ENCODE measurements at places on chromosomes 5 and 9.

- DNase-seq: no peak
Measured at GRCh38 chr9:122122468-122122867, 29.4 kb upstream of the TTLL11 start.

GRCh38 chr9:125959315-125959714 is 212.1 kb downstream of the PBX3 start:
- DNase-seq: no peak

DNA sequence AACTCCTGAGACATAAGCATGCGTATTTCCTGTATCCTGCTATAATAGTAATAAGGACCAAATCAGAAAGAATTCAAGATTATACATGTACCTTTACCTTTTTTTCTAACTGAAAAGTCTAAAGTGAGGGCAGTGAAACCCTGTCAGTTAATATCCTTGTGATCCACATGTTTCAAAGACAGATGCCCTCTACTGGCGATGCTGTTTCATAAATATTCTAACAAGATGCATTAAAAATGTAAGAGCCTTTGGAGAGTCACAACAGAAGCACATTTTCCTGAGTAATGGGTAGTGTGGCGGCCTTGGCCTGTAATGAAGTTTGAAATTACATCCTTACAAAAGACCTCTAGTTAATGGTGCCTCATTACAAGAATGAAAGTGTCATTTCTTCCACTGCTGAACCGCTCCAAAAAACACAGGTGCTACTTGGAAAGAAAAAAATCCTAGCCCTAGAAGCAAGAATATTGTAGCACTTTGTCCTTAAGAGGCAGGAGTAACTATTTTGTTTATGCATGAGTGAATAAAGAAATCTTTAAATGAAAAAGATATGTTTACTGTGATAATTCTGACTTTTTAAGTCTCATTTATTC is 232.6 kb downstream of the EPB41L4A start:
- DNase-seq: no peak

GRCh38 chr9:76602199-76602598 is 143.2 kb downstream of the GCNT1 start:
- no peak for DNase-seq

GRCh38 chr5:59312223-59312622 is 581.3 kb downstream of the PDE4D start:
- no peak for DNase-seq

- DNase-seq: no peak
Measured at GRCh38 chr5:175025077-175025476, 300.7 kb downstream of the MSX2 start.

DNA sequence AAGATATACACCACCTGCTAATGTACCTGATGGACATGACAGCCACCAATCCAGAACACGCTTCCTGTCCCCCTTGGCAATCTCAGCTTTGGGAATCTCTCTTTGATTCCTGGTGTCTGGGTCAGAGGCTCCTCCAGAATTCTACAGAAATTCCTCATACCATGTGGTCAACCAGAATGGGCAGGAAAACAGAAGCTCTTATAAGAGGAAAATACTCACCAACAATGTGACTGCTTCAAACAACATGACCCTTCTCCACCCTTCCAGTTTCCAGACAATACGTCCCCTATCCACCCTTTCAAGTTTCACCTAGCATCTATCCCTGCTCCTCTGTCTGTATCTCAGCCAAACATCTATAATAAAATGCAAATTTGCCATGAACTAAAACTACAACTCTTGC is 247.2 kb downstream of the DENND1A start:
- DNase-seq: no peak

DNA sequence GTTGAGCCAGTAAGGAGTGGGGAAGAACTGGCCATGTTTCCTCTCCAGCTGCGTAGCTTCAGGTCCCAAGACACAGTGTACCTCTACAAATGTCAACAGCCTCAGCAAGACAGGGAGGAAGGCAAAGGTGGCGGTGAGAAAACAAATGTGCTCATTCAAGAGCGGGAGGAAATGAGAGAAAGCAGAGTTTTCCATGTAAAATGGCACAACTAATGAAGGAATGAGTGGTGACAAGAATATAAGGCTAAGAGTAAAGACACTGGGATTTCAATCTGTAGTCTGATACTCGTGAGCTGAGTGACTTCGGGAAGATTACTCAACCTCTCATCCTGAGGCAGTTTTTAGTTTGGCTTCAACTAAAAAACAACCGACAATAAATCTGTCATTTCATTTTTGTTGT is 67.6 kb downstream of the DPYSL3 start:
- no peak for DNase-seq

- DNase-seq: no peak
Measured at GRCh38 chr5:142461028-142461590, 136.3 kb upstream of the SPRY4 start.

DNA sequence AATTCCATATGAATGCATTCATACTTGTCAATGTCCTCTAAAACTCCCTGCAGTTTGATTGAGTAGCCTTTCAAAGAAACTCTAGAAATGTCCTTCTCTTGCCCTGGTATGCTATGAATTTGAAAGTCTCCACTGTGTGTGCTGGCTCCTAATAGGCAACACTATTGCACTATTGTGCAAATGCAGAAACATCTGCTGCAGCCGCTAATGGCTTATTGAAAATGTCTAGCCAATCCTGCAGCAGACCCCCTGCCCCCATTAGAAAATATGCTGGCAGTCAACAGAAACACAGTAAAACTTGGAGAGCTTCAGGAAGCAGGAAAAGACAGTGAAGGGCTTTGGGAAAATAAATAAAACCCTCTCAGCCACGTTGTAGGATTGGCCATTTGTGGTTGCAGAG is 87.3 kb upstream of the GRAMD2B start:
- no peak for DNase-seq

DNA sequence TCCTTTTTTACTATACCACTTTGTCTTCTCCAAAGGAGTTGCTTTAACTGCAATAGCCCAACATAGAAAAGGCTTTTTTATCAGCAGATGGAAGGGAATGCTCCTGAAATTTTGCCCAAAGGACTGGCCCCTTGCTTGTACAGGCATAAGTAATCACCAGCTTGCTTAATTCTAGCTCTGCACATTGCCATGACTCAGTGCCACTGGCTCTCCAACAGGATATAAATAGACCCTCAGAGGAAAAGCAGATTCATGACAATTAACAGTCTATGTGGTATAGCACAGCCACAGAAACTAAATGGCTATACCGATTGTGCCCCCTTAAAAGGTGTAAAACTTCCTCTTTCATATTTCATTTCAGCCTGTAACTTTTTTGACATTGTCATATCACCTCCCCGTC is 227.0 kb downstream of the ZNF608 start:
- DNase-seq: no peak

DNA sequence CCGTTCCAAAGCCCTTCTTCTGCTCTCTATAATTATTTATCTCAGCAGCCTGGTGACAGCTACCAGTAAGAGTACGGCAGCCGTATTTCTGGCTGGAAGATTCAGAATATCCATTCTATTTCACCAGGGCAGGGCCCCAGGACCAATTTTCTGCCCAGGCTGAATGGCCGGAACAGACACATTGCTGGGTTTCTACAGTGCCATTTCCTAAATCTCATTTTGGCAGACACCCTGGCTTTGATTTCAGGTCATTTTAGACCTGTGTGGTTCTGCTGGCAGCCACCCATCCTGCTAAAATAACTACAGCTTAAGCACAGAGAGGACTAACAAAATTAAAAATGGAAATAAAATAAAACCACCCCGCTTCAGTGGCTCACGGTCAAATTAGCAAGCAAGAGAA is 95.0 kb downstream of the CRB2 start:
- no peak for DNase-seq

DNA sequence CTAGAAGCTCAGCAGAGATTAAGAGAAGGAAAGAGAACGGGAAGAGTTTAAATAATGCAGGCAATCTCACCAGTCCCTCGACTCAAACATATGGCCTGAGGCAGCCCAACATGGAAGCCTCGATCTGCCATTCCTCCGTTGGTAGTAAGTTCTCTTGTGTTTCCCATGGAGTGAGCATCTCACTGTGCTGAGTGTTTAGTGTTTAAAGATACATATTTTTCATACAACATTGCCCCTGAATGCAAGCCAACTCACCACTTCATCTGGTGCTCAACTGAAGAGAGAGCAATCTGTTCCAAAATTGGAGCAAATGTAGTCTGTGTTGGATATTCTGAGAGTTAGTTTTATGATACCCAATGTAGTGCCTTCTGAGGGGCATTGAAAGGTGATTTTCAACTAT is 171.5 kb upstream of the ATP10B start:
- DNase-seq: no peak

DNA sequence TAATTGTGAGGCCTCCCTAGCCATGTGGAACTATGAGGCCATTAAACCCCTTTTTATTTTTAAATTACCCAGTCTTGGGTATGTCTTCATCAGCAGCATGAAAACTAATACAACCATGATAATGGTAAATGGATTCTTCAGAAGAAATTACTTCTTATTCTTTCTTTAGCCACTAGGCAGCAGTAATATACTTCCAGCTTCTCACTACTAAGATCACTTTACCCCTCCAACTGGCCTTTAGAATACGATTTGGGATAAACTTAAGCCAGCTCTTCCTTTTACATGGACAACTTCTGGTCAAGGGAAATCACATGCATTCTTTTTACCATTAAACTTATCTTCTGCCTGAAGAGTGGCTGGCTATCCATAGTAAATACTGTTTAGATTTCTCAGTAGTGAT is 355.4 kb downstream of the MAN2A1 start:
- no peak for DNase-seq

- no peak for DNase-seq
Measured at GRCh38 chr9:101618698-101619097, 23.9 kb upstream of the PPP3R2 start.

DNA sequence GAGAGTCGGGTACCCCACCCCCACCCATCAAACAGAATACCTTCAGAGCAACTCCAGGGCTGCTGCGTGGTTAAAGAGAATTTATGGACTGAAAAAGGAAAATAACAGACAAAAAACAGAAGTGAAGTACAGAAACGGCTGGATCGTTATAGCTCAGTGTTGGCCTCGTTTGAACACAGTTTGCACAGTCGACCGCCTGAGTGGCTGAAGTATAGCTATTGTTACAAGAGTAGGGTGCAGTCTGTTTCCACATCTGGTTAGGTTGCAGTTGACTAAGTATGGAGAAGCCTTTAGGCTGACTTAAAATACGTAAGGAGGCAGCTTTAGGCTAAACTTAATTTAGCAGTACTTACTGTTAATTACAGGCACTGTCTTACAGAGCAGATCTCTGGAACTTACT is 121.2 kb downstream of the GCNT1 start:
- no peak for DNase-seq

DNA sequence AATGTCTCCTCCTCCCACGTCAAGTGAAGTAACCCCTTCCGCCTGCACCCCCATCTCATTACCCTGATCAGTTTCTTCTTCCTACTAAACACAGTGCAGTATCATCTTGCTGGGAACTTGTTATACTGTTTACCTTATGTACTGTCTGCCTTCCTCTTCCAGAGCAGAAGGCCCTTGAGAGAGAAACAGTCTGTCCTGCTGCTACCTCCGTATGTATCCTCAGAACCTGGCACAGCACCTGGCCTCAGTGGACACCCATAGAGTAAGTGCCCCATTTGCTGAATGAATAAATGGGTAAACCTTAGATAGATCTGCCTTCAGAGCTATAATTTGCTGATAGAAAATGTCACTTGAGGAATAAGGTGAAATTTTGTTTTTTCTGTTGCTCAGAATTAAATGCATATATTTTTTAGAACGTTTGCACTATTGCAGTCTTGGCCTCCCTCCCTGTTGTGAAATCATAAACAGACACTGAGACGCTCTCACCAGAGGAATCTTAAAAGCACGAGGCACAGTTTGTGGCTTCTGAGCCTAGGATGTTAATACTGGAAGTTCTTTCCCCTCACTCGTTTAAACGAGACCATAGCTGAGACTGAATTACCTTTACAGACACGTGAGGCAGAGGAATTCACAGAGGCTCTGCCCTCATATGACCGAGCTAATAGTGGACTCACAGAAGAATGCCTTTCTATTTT is 223.1 kb upstream of the DAP start:
- no peak for DNase-seq

DNA sequence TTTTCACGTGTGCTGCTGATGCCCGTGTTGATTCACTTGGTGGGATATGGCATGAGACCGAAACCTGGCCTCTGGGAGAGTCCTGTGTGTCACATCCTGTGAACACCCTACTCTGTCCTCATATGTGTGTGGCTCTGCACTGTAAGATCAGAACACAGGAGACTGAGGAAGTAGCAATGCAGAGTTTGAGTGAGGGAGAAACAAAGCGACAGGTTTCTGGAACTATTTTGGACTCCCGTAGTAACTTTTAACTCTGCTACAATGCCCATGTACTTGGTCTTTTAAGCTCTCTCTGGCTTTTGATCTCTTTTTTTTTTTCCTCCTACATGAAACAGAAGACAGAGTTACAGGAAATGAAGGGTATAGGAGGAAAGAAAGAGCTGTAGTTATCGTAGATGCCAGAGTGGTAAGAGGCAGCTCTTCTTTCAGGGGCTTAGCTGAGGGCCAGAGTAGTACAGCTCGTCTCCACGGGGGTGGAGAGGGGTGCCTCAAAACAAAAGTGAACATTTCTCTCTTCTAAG is 26.6 kb downstream of the GRAMD2B start:
- peak; percentile 63 for DNase-seq

DNA sequence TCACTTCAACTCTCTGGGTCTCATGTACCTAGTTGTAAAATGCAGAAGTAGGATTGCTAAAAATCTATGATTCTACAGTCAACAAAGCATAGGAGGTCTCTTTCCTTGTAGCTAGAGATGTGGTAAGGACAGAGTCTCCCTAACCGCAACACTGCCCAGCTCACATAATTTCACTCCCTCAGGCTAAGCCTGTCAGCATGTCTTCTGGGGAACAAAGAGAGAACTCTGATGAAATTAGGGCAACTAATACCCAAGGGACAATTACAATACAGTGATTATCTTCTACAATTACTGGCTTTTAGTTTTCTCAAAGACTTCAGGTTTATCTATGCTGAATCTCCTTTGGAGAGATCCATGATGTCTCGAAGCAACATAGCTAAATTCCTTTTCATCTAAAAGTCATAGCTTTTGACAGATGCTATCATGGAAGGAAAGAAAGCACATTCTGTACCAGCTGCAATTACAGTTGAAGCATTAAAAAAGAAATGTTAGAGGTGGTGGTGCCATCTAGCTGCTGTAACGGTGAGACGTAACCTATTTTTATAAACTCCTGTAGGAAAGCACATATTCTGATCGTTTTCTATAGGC is 141.1 kb upstream of the TARS1 start:
- DNase-seq: no peak

DNA sequence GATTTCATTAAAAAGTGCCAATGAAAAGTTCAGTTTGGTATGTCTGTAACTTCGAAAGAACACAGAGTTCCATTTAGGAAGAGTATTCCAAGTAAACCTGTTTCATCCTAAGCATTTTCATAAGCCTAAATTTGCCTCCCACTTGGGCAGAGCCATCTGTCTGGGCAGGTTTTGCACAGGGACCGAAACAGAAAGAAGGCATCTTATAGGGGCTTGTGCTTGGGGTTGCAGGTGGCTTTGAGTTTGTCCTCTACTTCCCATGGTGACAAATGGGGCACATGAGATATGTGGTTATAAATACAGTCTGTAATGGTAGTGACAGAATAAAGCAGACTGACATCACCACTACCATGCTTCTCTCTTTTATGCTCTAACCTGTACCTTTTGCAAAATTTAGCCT is 63.7 kb downstream of the MCTP1 start:
- DNase-seq: no peak

- DNase-seq: no peak
Measured at GRCh38 chr5:128021411-128021810, 62.2 kb upstream of the SLC12A2 start.

- DNase-seq: no peak
Measured at GRCh38 chr5:56088431-56088949, 93.7 kb upstream of the IL6ST start.
